DMS79 (cell line): ENCODE measurements at places on chromosomes 7 and 10.
A peak's percentile ranks its signal among the peaks of the same experiment; 100 is the strongest.

DNA sequence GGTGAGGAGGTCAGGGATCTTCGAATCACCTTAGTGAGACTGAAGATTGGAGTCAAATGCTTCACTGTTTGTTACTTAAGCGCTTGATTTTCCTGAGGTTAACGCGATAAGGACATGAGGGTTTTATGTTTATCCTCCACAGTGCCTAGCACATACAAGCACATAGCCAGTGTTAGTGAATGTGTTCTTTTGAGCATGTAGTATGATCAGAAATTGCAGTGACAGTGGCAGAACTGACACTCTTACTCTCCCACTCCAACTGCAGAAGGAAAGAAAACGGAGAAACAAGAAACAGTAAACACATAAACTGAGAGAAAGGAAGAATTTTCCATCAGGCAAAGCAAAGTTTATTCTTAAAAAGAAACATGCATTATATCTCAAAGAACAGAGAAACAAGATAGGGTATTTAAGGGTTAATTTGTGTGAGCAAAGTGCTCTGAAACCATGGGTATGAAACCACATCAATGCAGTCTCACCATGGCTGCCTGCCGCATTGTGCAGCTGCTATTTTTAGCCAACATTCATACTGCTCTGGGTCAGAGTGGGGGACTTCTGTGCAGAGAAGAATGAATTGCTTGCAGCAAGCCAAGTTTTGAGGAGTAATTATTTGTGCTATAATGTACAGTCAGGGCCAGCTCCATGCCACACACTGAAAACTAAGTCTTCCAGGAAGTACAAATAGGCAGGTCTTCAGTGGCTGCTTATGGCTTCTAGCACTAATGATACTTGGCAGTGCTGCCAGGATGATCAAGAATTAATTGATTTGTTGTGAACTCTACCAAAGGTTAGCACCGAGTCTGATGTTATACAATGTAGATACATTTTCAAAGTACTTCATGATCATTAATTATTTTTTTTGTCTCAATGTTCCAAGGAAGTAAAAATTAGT, 152.0 kb downstream of the MACC1 start:
- peak; percentile 60 for DNase-seq

DNA sequence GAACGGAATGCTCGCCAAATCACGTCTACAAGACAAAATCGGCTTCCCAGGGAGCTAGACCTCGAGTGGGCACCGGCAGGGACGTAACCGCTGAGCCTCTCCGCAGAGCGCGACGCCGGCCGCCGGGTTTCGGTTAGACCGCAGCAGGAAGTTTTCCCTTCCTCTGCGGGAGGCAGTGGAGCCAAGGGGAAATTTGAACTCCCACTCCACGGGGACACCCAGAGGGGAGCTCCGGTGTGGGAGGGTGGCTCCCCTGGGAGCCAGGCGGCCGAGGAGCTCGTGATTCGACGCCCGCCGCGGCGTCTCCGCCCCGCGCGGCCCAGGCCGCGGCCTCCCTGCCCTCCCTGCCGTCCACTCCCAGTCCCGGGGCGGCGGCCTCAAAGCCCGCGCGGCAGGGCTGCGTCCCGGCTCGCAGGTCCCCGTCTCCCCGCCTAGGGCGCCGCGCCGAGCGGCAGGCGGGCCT, 426 bp downstream of the SYPL1 start:
- DNase-seq = no peak

- DNase-seq = no peak
Measured at GRCh38 chr10:72772031-72772430, 80.1 kb downstream of the MCU start.

GRCh38 chr7:132526111-132526740, 50.0 kb downstream of the PLXNA4 start:
- DNase-seq = no peak

- no peak for DNase-seq
Measured at GRCh38 chr10:132289439-132289838, 18.3 kb downstream of the STK32C start.

GRCh38 chr10:132899054-132899750, 43.2 kb downstream of the CFAP46 start:
- no peak for DNase-seq

DNA sequence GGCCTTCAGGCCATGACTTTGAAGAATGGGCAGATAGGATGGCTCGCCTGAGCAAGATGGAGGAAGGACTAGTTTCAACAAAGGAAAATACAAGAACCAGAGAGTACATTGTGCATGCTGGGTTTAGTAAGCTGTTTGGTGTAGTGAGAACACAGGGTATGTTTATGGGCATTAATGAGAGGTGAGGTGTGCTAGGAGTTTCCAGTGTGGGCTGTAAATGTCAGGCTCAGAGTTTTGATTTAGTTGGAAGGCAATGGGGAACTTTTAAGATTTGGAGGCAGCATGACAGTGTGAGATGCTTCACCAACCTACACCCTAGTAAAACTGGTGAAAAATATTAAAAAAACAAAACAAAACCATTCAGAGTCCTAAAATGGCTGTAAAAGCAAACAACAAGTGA, 13.3 kb downstream of the IGFBP1 start:
- no peak for DNase-seq

GRCh38 chr10:116627386-116627933, 6.7 kb downstream of the PNLIPRP2 start:
- DNase-seq = peak; percentile 0

- DNase-seq = no peak
Measured at GRCh38 chr7:92691578-92691977, 101.4 kb upstream of the FAM133B start.

- DNase-seq = no peak
Measured at GRCh38 chr7:71206184-71206583, 74.2 kb downstream of the GALNT17 start.

DNA sequence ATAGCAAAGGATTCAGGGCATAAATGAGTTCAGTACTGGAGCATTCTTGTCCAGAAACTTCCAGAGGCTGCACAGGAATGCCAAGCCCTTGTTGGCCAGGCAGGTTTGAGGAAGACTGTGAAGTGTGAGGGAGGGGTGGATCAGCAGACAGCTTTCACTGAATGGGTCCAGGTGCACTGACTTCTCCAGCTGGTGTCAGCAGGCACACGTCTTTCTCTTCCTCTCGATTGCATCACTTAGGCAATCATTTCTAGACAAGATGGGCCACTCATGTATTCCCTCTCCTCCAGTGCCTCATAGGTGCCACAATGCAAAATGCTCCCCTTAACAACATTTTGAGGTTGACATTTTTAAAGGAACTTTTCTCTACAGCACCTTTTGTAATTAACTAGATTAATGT, 15.6 kb upstream of the PLEKHS1 start:
- DNase-seq = no peak

DNA sequence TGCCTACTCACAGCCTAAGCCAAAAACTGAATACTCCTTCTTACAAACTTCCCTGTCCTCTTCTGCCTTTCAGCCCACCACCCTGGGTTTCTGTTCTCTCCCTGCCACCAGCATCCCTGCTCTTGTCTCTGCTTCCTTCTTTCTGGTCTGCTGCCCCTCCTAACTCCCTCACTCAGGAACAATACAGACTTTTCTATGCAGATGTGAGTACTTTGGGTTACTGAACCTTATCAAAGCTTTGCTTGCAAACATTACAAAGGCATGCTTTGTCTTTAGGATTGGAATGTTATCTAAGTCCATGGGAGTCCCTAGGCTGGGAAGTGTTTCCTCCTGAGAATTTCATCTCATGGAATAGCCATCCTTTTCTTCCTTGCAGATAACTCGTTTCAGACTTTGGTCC, 28.9 kb downstream of the CNNM1 start:
- DNase-seq = no peak

- DNase-seq = no peak
Measured at GRCh38 chr7:57177856-57178767, 45.9 kb upstream of the ZNF479 start.

DNA sequence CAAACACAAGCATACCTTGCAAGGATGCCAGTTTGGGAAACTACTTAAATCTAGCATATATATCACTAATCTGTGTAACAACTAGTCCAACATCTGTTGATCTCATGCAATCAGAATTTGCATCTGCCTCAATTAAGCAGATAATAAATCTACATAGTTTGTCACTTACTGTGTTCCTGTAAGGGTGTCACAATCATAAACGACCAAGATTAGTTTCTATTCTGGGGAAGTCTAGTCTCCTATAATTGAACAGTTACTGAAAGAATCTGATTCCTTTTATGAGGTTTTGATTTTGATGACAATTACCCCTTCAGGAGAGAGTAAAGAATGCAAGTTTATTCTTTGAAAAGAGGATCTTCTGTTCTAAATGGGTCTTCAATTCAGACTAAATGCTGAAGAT, 85.5 kb upstream of the LRRN3 start:
- DNase-seq = no peak

GRCh38 chr7:157832006-157832405, 495.2 kb downstream of the DNAJB6 start:
- DNase-seq = no peak

DNA sequence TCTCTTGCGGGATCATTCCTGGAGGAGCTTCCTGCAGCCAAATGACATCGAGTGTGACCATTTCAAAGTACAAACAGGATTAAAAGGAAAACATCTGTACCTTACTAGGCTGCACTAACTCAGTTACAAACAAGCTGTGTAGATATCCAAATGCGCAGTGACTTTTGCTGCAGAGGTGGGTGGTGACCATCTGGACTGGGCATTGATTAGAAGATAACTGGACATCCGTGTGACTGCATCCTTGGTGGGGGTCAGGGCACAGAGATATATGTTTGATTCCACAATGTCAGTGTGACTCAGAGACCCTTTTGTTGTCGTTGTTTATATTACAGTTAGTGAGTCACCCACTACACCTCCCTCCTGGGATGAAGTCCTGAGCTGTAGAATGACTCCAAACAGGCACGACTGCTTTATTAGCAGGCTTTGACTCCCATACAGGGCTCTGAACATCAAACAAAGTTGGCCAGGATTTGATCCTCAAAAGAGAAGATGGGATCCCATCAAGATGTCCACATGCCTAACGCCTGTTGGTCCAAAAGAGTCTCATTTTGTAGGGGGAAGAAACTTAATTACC, 56.7 kb upstream of the SDK1 start:
- no peak for DNase-seq

GRCh38 chr7:79615466-79615865, 162.0 kb upstream of the MAGI2 start:
- no peak for DNase-seq

DNA sequence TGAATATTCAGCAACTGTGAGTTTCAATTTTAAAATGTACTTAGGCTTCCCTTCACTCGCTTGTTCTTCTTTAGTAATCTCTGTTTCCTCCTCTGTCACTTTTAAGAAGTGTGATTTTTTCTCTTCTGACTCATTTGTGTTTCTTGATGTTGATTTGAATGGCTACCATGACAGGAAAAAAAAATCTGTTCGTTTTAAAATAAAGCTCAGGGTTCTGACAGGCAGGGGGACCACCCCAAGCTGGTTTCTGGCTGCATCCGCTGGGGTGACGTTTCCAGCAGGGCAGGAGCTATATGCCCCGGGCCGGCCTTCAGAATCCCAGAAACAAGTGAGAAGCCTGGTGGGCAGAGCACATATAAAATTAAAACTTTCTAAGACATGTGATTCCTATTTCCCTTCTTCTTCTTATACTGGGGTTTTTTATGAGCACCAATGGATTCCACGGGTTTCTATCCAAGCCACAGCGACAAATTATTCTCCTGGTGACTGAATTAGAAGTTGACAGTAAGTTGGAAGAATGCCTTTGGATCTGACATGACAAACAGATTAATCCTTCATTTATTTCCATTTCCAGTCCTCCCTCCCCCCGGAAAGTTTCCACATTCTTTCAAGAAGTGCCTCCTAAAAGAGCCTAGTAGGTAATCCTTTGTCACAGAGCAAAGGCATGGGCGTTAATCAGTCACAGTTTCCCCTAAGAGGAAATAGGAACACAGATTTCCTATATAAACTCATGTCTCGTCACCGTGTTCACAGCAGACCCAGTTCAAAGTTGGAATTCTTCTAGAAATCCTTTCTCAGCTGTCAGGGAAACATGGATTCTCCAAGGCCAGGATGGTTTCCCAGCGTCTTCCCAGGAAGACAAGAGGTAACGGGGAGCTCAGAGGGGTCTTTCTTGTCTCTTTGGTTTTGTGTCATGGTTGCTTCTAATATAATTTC, 79.9 kb downstream of the PTPRE start:
- no peak for DNase-seq

DNA sequence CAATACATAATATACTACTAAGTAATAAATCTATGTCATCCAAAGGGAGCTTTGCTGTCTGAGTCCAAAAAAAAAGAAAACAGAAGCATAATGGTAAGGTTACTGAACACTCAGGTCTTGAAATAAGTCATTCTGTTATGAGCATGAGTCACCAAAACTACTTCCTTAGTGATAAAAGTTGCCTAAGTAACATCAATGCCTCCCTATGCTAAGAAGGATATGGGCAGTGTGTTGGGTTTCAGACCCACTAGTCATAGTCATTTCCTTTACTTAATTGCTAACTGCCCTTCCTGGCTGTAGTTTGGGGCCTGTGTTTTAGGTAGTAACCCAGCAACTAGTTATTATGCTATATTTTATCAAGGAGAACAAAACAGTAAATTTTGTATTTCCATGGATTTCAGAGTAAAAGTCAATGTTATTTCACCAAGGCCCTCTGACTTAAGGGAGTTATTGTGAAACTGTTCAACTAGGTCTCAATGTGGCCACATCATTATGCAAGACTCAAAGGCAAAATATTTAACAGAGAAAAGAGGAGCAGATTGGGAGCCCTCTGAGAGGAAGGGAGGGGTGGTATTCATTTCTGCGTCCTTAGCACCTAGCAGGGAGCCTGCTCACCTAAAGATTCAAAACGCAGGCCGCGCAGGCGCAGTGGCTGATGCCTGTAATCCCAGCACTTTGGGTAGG, 11.7 kb upstream of the VIM start:
- DNase-seq = no peak

- DNase-seq = no peak
Measured at GRCh38 chr10:45080331-45080730, 79.6 kb downstream of the ZNF22 start.

GRCh38 chr10:91528768-91529167, 104.1 kb downstream of the PPP1R3C start:
- no peak for DNase-seq

DNA sequence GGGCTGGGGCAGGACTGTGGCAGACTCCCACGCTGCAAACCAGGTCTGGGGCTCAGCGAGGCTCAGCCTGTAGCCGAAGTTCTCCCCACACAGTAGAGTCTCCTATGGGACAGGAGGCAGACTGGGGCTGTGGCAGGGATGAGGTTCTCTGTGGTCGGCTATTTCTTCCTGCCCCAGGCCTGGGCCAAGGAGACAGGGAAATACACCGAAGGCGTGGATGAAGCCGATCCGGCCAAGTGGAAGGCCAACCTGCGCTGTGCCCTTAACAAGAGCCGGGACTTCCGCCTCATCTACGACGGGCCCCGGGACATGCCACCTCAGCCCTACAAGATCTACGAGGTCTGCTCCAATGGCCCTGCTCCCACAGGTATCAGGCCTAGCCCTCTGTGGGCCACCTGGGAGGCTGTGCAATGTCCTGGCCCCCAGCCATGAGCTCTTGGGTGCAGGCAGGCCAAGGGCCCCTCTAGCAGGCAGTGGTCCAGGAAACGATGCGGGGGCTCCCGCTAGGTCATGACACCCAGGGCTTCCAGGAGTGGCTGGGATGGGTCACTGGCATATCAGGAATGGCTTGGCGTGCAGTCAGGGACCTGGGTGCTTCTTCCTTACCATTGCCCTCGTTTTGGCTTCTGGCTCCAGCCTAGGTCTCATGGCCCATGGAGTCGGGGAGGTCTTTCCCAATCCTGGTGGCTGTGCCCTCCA, 8.1 kb downstream of the IRF5 start:
- DNase-seq = no peak

- no peak for DNase-seq
Measured at GRCh38 chr7:24336461-24336860, 52.5 kb downstream of the NPY start.
